ENCODE measurements at places on chromosomes 1 and 21.

GRCh38 chr1:180271272-180272255, 41.5 kb downstream of the LHX4 start:
- no peak for DNase-seq

DNA sequence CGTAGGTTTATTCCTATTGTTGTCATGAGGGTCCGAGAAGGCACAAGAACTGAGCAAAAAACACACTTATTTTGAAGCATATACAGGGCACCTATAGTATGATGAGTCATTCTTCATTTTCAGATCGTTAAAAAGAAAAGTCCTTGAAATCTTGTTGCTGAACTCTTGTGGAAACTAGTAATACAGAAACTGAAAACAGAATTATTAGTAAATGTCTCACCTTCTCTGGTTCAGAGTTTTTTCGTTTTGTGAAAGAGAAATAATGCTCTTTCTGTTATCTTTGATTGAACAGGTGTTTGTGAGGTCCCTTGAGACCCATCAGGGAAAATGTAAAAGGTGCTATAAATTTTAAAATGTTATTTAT, 102.0 kb upstream of the COA6 start:
- DNase-seq, result no peak

DNA sequence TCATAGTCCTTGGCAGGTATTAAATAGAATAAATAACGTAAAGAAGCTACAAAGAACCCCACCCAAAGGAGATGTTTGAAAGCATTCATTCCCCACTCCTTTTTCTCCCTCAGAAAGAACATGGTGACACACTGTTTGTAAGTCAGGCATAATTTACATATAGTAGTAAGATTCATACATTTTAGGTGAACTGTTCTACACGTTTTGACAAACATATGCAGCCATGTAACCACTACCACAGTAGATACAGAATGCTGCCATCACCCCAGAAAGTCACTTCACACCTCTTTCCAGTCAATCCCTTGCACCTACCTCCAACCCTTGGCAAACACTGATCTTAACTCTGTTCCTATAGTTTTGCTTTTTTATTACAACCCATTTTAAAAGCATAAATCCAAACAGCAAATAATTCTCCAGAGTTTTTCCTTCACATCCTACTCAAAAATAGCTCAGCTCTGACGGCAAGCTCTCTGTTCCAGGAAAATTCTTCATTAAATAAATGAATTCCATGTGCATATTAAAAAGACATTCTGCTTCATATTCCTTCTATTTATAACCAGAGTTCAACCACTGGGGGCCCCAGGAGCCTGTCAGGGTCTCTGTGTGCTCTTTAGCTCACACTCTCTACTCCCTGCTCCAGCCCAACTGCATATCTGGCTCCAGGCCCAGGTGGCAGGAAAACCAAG, 258.8 kb downstream of the PLPP3 start:
- DNase-seq, result no peak

- DNase-seq, result no peak
Observed at GRCh38 chr1:196910215-196910614, 22.4 kb downstream of the CFHR4 start.

DNA sequence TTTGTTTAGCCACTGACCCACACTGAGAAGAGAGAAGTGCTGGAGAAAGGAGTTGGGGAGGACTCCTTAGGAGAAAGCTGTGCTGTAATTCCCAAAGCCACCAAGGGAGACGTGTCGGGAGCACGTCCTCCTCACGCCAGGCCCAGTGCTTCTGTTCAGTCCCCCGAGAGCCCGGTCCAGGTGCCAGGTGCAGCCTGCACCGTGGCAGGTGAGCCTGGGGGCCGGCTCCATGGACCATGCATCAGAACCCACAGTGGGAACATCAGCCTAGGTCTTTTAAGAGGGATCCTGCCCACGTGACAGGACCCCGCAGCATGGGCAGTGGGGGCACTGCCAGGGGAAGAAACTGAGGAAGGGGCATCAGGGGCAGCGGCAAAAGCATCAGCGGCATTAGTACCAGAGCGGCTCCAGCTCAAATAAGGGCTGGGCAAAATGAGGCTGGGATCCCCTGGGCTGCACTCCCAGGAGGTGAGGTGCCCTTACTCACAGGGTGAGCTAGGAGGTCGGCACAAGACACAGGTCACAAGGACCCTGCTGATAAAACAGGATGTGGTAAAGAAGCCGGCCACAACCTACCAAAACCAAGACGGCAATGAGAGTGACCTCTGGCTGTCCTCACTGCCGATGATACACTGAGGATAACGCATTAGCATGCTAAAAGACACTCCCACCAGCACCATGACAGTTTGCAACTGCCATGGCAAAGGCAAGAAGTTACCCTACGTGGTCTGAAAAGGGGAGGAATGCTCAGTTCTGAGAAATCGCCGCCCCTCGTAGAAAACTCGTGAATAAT, 24.6 kb upstream of the PRDM15 start:
- no peak for DNase-seq

Data from activated T-cell treated with anti-CD3 and anti-CD28 coated beads, Interleukin-2, amount 50 U/mL, for 1 hour (primary cell).